ENCODE measurements at places on chromosomes 7 and 10. TPM values are rescaled to one million over a fixed set of nuclear protein-coding genes. Genes with fewer than 3 reads are reported as not detected.

- no peak for DNase-seq
These were observed 9.6 kb downstream of the DENND2A start for GRCh38 chr7:140631021-140631420.

DNA sequence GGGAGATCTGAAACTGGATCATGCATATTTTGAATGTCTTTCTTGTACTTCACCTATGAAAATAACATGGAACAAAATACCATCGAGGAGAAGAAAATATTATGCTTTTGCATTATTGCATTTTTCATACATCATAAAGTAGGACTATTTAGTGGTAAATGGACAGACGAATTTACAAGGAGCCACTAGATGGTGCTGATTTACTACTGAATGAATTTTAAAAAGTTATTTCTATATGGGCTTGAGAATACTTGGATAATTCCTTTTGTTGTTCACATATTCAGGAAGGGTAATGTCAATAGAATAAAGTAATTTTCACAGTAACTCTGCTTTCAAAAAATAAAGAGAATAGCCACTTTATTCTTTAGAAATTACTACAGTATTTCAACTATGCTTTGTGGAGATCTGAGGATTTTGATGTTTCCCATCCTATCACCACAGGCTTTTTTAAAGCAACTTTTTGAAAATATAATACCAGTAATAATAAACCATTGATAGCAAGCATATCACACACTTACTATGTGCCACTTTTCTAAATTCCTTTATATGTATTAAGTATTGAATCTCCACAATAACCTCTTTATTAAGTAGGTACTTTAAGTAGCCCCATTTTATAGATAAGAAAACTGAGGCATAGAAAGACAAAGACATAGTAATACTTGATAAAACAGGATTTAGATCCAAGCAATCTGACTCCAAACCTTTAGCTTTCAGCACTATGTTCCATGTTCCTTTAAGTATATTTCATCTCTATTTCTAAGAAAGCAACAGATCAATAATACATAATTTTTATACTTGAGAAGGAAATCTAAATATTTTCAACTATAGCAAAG is 38.6 kb downstream of the NEBL start:
- no peak for DNase-seq

- DNase-seq, result no peak
These were observed at the start of gene FOXP2 for GRCh38 chr7:114414156-114415063. FOXP2 (plus strand) TSS chr7:114414815; CDS start chr7:114426512, 11,697 bp downstream.

- no peak for DNase-seq
These were observed 348.1 kb downstream of the GATA3 start for GRCh38 chr10:8402576-8402975.

Gene SH2D4B
- 0.13 TPM for total RNA-seq

Measured in H1 (cell line).